ENCODE measurements at places on chromosomes 16 and 17.

DNA sequence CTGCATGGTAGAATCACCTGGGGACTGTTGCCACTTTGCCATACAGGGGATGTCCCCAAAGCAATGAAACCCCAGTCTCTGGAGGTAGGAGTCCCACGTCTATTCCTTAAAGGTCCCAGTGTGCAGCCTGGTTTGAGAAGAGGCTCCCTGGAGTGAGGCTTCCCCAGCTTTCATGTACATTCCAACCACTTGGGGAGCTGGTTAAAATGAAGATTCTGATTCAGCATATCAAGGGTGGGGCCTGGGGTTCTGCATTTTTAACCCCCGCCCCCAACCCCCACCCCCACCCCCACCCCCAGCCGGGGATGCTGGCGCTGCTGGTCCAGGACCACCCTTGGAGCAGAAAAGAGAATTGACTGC is 241.2 kb downstream of the FOXL1 start:
- DNase-seq = no peak

DNA sequence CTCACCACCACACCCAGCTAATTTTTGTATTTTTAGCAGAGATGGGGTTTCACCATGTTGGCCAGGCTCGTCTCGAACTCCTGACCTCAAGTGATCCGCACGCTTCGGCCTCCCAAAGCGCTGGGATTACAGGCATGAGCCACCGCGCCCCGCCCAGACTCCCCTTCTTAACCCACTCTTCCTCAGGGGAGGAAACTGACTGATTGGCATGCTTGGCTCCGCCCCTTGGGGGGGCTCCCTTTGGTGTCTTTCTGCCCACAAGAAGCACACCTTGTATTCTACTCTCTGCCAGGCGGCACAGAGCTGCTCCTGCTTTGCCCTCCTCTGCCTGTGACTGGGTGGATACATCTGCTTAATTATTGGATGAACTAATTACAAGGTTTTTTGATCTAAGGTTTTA is 4.7 kb upstream of the ASGR2 start:
- no peak for DNase-seq

DNA sequence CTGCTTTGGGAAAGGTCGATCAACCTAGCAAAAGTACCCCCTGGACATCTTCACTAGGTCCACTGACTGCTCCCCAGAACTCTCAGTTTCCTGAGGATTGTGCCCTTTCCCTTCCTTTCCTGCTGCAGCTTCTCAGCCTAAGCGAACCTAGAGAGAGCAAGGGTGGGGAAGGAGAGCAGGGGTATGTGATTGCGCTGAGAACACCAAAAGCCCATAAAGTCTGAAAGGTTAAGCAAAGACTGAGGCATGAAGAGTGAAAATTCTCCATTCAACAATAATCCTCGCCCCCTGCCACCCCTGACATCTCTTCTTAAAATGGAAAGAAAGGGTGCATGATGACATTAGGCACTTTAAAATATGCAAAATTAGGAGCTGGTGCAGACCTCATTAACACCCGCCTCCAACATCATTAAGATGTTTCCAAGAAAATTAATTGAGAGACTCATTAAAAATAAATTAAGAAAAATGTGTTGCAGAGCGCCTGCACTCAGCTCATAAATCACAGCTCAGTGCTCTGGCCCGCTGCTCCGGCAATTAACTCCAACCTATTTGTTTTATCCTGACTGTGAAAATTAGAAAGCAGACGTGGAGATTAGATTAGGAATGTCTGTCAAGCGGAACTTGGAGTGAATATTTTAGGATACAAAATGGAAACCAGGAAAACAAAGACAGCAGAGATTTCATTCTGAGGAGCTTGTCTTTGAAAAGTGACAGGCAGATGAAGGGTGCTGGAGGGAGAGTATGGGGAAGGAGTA is 49.1 kb upstream of the PMFBP1 start:
- DNase-seq = no peak

GRCh38 chr17:51833620-51834019 is 324.9 kb downstream of the CA10 start:
- DNase-seq = no peak

DNA sequence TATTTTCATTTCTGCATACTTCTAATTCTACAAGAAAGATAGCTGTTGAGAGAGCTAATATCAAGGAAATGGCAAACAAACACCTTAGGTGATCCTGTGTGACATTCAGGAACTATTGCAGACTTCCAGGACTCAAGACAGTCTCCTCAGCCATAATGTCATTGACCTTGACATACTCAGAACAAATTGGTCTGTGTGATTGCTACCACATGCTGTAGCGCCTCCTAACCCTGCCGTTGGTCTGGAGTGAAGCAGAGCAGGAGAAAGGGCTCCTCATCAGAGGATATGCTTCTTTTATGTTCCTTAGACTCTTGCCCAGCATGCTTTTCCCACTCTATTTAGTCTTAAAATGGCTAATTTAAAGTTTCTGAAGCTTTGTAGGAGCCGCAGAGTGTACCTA is 194.2 kb upstream of the TBX2 start:
- no peak for DNase-seq

- no peak for DNase-seq
Measured at GRCh38 chr16:70630960-70631745, 15.2 kb upstream of the IL34 start.

GRCh38 chr16:66933776-66934137 is 445 bp downstream of the CIAO2B start:
- no peak for DNase-seq
